Suppressor macrophage treated with lipopolysaccharide for 4 hours (primary cell): ENCODE measurements at places on chromosomes 4 and X.

- no peak for DNase-seq
Observed at GRCh38 chr4:95319169-95319568, 229.6 kb downstream of the UNC5C start.

DNA sequence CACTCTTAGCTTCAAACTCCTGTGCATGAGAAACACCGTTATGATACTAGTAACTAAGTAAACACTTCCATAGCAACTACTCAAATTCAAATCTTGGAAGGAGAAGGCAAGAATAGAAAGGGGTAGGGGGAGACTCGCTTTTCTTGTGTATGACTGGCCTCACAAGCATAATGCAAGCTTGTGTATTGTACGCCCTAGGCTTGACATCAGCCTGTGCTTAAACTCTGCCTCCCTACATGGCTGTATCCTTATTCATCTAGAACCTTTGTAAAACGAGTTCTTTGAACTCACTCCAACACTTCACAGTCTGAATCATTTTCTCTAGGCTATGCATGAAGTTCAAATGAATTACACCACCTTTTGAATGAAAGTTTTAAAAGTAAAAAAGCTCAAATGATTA lies 1071.2 kb upstream of the ADGRL3 start:
- DNase-seq = no peak

GRCh38 chr4:185309770-185310169 lies 86.0 kb downstream of the LRP2BP start:
- DNase-seq = no peak

- DNase-seq = no peak
Observed at GRCh38 chr4:60637976-60638375, 562.1 kb upstream of the ADGRL3 start.

DNA sequence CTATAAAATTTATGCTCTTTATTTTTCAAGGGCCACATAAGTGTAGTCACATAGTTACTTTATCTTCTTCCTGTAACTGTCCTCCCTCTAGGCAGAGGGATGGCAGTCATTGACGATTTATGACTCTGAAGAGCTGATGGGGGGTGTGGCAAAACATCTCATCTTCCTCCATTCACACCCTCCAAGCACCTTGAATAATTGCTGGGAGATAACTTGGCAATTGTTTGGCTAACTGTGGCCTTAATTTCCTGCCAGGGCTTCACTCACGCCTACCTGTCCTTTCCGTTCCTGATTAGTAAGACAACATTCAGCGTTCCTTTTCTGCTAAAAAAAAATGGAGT lies 329.2 kb downstream of the ARHGAP10 start:
- DNase-seq = no peak

GRCh38 chrX:137574102-137574783 lies 8.3 kb downstream of the ZIC3 start:
- DNase-seq = no peak

GRCh38 chr4:40196272-40196671 lies 559 bp upstream of the RHOH start:
- DNase-seq = no peak

GRCh38 chrX:65600106-65600505 lies 65.5 kb upstream of the LAS1L start:
- DNase-seq = no peak

DNA sequence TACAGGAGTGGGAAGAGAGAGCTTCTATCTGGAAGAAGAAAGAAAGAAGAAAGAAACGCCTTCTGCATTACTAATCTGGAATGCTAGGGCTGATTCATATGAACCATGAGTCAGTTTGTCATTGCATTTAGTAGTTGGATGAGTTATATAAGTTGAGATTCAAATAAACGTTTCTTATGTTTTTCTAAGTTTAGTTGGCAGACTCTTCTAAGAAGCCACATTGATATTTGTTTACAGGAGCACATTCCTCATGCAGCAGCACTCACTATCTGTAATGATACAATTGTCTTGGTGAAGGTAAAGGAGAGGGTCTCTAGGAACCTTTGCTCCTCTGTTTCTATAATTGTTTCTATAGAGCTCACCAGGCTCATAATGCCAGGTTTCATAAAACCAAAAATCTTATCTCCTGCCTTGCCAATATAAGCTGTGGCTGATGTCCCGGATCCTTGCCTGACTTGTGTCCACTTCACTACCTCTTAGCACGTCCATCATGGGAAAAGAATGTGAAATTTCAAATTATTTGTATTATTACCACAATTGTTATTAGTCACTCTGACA lies 39.5 kb downstream of the HOPX start:
- peak; percentile 46 for DNase-seq

GRCh38 chr4:121706595-121707021 lies 9.8 kb upstream of the ANXA5 start:
- peak; percentile 80 for DNase-seq

DNA sequence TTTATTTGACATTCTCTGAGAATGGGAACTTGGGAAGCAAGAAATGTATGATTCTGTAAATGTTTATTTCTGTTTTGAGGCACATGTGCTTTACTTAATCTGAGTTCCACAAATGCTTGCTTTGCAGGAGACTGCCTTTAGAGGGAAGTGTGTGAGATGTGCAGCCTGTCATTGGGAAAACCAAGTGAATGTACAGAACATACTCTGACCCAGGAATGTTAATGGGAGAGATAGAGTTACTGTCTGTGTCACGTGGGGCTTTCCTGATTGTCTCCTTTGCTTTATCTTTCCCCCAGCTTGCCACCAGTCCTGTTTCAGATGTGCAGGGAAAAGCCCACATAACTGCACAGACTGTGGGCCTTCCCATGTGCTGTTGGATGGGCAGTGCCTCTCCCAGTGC lies 218.6 kb upstream of the ANXA3 start:
- DNase-seq = no peak

DNA sequence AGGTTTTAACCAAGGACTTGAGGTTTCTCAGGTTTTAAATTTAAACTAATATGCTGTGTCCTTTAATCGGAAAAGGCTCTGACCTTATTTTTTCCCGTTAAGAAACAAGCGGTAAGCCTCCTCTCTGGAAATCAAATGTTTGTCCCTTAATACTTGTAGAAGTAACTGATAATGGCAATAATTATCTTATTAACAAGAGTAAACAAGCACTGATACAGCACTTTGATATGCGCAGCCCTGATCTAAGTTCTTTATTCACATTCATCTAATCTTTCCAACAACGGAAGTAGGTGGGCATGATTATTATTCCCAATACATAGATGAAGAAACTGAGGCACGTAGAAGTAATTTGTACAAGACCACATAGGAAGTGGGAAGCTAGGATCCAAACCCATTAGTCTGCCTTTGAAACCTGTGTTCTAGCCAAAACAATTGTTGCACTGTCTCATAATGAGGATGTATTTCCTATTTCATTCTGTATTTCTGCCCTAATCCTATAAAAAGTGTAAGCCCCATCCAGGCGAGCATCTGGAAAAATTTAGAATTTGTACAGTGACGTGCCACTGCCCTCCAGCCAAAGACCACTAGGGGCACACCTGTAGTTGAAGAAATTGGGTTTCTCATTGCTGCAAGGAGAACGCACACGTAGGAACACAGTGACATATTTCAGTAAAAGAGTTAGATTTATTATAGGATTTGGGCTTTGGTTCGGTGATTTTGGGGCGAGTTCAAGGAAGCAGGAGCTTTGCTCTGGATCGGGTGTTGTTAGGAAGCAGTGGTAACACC lies 606 bp downstream of the CXorf58 start:
- no peak for DNase-seq

DNA sequence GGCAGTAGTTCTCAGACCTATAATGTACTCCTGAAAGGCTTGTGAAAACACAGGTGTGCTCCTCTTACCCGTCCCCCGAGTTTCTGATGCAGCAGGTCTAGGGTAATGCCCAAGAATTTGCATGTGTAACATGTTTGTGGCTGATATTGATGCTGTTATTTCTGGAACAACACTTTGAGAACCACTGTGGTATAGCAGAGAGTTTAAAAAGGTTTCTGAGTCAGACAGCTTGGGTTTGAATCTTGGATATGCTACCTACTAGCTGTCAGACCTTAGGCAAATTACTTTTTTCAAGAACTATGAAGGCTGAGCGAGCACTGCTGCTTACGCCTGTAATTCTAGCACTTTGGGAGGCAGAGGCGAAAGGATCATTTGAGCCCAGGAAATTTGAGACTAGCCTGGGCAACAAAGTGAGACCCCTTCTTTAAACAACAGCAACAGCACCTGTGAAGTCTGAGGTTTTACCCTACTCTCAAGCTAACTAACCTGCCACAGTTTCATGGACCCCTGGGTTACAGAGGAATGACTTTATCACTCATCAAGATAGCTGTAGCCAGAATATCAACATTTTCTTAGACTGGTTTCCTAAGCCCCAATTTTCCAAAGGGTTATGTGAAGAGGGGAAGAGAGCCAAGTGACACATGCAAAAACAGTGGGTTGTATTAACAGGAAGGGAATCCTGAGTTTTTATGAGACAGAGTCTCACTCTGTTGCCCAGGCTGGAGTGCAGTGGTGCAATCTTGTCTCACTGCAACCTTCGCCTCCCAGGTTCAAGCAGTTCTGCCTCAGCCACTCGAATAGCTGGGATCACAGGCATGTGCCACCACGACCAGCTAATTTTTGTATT lies 5.1 kb downstream of the AFF1 start:
- DNase-seq = peak; percentile 54

DNA sequence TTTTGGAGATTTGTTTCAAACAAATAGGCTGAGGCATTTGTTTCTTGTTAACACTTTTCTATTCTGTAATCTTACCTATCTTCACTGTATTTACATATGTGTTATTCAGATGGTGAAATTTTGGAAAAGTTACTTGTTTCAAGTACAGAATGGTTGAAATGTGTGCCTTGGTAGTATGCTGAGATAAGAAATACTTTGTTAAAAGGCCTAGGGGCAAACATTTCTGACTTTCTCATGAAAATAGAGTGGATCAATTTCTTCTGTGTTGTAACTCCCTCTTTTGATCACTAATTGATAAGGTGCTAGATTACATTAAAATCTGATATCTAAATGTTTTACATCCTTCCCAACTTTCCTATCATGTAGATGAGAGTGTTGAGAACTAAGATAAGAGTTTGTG lies 18.1 kb downstream of the USO1 start:
- DNase-seq = no peak
